ENCODE measurements at places on chromosomes 11 and 22. TPM values are rescaled to one million over a fixed set of nuclear protein-coding genes. Genes with fewer than 3 reads are reported as not detected.

GRCh38 chr11:96021901-96022650, 98.2 kb upstream of the MTMR2 start:
- DNase-seq: no peak

GRCh38 chr22:27989758-27990450, 70.8 kb upstream of the PITPNB start:
- DNase-seq: no peak

DNA sequence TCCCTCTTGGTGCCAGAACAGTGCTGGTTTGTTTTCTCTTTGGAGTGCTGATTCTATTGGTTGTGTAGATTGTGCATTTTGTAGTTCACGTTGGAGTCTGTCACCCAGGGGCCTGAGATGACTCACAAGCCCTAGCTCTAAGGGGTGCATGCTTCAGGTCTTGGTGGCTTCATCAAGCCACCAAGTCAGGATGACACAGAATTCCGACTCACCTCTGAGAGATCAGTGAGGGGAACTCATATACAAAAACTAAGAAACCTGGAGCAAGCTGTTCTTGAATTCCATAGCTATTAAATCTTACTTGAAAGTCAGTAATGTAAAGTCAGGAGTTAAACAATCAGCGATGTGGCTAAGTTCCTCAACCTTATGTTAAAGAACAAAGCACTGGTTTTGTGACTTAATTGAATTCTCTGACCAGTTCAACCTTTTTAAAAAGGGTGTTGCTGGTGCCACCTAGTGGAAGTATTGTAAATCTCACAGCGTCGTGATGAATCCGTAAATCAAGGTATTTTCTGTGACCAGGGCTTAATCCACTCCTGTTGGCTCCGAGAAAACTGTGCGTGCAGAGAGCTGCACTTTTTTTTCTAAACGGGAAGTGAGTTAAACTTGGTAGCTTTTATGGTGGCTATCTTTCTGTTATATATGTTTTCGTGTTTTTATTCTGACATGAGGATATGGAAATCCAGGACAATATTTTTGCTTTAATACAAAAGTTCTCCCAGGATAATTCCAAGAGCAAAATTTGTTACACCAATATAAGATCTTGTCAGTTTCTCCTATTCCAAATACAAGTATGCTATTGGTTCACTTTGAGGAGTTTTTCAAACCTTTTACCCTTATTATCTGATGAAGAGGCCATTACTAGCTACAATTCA, 14.6 kb downstream of the MMP13 start:
- peak; percentile 34 for DNase-seq

DNA sequence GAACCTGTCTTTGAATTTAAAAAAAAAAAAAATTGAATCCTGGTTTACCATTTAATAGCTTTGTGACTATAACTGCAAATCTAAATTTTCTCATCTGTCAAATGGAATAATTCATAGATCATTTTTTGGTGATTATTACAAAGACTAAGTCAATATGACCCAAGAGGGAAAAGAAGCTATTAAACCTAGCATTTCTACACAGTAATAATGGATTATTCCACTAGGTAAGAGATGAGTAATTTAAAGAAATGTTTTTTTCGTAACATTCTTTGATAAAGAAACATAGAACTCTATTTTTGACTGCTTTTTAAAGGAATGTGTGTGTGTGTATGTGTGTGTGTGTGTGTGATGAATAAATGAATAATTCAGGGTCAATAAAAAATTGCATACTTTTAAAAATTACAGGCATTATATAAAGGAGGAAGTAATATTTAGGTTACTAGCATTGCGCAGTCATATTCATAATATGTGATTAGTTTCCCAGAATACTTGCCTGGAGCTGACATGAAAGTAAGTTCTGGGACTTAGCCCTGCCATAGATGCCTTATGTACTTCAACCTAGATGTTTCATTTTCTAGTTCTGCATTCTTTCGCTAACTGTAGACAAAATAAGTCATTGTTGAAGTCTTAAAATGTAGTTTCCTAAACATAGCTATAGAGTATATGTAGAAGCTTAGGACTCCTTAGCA, 72.9 kb downstream of the TMEM135 start:
- no peak for DNase-seq

DNA sequence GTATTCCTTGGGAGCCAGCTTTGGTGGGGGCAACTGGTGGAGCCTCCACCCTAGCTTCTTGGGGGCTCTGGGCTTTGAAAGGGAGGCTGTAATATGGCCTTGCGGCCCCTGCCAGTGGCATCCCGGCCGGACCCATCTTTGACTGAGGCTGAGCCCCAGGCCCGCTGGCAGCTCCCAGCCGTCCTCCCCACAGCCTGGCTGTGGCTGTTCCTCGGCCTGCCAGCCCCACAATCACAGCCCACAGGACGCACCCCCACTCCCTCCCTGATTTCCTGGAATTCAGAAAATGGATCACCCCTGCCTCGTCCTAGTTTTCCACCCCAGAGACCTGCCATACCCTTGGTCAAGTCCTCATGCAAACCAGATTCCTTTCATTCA, 23.2 kb downstream of the SERPINH1 start:
- DNase-seq: peak; percentile 8

- DNase-seq: no peak
Observed at GRCh38 chr11:59423835-59424234, 2.4 kb downstream of the OR5A2 start.

Gene MIAT
- 1.8 TPM for total RNA-seq

Gene OR2D2
- total RNA-seq: 0.36 TPM

Gene TIMP3
- 1,020 TPM for total RNA-seq

DNA sequence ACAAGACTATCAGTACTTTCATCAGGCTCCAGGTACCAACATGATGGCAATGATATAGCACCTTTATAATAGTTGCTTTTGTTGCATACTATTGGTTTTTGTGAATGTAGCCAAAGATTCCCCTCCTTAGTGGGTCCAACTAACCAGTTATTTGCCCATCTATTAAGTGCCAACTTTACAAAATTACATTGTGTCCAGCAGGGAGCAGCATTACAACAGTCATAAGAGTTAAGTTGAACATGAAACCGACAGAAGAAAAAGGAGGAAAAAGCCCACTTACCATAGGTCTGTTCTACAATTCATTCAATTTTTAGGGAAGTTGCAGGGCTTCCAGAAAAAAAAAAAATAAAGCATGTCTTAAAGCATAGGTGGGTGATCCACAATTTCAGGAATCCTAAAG, 21.6 kb downstream of the IMMP1L start:
- peak; percentile 10 for DNase-seq

DNA sequence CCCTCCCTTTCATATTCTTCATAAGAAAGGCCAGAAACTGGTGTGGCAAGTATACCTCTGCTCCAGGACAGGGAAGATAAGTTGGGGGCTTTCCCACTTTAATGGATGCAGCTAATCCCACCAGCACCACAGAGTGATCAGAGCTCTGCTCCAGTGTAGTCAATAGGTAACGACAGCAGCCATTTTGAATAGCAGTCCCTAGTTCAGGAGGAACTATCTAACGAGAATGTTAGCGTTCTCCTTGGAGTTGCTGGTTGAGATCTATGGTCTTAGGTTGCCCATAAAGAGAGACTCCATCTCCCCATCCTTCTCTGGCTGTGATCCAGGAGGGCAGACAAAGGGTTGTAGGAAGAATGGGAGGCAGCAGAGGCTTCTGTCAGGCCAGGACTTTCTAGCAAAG, 64.0 kb upstream of the CCDC90B start:
- DNase-seq: no peak

DNA sequence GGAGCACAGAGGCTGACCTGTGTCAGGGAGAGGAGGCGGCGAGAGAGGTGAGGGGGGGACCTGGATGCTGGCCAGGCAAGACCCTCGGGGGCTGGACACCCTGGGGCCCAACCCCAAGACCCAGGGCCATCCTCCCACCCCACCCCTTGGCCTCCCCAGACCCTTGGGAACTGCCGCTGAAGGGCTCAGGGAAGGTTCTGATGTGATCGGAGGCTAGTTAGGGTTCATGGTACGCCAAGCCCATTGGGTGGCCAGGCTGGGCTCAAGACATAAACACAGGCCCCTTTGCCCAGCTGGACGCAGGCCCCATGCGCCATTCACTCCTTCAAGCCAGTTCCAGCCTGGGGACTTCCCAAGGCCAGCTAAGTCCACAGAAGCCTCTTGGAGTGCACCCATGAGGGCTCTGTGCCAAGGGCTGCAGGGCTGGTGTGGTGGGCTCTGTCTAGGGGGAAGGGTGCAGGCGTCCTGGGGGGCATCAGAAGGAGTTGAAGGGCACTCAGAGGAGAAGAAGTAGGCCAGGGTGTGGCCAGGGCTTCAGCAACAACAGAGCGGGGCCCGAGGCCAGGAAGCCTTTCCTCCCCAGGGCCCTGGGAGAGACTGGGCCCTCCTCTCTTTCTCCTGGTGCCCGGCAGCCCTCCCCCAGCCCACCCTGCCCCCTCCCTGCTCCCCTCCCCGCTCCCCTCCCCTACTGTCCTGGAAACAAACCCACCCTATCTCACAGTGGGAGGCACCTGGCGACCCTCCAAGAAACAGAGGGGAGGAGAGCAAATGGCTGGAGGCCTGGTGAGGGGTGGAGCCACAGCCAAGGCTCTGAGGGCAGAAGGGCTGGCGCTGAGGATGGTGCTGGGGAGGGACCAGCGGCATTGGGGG, 12.9 kb downstream of the TSPAN32 start:
- DNase-seq: peak; percentile 98

Gene MIF
- total RNA-seq: 123 TPM

GRCh38 chr11:108551651-108552462, 41.7 kb downstream of the EXPH5 start:
- no peak for DNase-seq

DNA sequence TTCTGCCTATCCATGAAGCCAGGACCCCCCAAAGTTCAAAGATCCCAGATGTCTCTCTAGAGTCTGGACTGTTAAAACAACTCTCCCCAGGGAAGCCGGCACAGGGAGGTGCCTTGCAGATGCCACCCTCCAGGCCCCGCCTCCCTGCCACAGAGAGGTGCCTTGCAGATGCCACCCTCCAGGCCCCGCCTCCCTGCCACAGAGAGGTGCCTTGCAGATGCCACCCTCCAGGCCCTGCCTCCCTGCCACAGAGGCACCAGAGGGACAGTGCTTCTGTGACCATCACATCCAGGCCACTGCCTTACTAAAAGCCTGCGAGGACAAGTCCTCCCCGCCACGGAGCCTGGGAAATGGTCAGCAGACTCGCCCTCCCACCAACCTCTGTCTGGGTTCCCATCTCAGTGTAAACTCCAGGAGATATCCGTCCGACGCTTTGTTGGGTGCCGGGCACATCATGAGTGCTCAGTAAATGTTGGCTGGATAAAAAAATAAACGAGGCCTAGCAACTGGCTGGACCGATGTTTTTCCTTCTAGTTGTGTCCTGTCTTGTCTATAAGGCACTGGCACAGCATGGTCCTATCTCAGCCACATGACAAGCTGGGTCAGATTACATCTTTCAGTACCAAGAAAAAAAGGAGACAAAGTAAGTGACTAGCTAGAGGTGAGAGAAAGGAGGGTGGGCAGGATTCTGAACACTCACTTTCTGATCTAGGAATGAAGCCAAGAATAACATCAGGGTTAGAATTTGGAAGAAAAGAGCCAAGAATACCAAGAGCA, 91.2 kb upstream of the CSNK2A3 start:
- DNase-seq: peak; percentile 93

Gene MMP13
- 2.5 TPM for total RNA-seq

DNA sequence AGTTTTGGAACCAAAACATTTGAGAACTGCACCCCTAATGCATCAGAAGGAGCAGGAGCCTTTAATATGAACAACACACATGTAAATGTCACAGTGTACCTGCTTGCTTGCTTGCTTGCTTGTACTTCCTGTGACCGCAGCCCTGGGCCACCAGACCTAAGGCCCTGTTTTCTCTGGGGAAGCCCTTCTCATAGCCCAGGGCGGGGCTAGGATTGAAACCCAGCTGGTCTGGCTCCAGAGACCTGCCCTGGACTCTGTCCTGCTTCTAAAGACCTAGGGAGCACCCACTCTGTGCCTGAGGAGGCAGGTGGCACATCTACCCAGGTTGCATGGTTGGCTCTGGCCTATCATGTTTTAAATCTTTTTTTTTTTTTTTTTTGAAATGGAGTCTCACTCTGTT, 7.6 kb upstream of the MCM5 start:
- DNase-seq: no peak

- DNase-seq: peak; percentile 56
Observed at GRCh38 chr11:124481365-124482323, 36.1 kb upstream of the OR8B8 start.

- DNase-seq: no peak
Observed at GRCh38 chr11:116879800-116880625, 42.6 kb upstream of the APOA1 start.

DNA sequence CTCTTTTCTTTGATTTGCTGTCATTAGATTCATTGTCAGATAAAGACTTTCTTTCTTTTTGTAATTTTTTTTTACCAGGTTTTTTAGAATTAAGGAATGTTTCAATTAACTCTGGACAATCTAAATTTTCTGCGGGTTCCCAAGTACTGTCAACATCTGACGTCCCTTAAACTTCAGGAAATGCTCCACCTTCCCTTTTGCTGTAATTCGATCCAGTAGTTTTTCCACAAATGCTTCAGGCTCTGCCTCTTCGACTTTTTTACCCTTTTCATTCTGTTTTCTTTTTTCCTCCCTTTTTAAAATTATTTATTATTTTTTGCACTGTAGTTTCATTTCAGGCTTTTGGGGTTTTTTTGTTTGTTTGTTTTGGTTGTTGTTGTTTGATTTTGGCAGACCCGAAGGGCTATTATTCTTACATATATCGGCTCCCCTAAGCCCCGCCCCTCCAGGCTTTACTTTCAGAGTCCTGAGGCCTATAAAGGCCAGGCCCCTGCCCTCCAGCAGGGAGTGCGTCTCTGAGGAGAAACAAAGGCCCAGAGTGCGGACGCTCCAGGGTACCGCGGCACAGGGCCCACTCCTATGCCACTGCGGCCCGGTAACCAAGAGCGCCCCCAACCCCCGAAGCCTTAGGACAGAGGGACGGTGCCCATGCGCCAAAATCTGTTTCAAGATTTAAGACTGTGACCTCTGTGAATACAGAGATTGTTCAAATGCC, 116.4 kb downstream of the TYR start:
- DNase-seq: no peak

GRCh38 chr22:36237462-36238372, 1.6 kb downstream of the APOL2 start:
- DNase-seq: peak; percentile 86

DNA sequence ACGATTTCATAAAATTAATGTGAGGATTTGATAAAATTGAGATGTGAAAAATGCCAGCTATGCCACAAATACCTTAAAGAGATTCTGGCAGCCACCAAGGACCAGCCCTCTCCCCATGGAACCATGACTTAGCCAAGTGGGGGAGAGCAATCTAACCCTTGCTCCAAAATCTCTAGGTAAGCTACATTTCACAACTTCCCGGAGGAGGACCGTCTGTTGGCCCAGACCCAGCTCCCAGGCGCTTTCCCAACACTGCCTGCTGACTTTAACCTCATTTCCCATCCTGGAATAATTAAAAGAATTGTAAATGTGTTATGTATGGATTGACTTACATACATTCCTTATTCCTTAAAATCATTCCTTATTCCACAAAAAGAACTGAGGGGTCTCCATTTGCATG, 47.5 kb upstream of the TENM4 start:
- DNase-seq: no peak

DNA sequence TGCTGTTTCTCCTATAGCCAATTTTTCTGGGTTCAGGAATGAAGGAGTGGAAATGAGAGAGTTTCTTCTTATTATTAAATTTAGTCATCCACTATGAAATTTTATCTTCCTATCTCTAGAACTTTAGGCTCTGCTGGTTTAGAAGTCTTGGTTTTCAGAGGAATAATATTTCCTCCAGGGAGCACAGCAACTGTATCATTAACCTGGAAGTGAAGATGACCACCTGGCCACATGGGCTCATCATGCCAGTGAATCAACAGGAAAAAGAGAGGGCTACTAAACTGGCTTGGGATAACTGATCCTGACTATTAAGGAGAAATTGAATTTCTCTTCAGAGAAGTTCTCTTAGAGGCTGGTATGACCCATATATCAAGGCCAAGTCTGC, 44.4 kb downstream of the ADM start:
- no peak for DNase-seq

GRCh38 chr11:100855466-100856067, 168.5 kb downstream of the ARHGAP42 start:
- no peak for DNase-seq

Data from osteoblast (primary cell).